Kidney capillary endothelial cell (primary cell): ENCODE measurements at places on chromosomes 5 and 9.
A peak's percentile ranks its signal among the peaks of the same experiment; 100 is the strongest.

DNA sequence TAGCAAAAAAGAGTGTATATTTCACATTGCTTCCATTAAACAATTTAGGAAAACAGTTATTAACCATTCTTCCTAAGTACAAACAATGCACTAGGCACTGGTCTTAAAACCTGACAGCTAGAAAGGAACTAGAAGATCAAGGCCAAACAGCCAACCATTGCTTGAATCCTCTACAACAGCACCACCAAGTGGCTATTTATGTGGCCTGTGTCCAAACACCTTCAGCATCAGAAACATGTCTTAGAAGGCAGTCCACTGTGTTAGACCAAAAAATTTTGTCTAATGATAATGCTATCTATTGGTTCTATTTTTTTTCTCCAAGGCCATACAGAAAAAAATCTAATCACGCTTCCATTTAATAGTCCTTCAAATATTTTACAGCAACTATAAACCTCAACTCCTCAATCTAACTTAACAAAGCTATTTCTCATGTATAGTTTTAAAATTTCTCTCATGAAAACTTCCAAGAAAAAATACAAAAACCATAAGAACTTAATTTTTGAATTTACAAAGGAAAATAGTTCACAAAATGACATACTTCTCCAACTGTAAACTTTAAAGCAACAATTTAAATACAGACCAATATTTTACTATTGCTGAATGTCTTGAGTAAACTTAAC, 36.1 kb downstream of the CAAP1 start:
- peak; percentile 58 for DNase-seq

DNA sequence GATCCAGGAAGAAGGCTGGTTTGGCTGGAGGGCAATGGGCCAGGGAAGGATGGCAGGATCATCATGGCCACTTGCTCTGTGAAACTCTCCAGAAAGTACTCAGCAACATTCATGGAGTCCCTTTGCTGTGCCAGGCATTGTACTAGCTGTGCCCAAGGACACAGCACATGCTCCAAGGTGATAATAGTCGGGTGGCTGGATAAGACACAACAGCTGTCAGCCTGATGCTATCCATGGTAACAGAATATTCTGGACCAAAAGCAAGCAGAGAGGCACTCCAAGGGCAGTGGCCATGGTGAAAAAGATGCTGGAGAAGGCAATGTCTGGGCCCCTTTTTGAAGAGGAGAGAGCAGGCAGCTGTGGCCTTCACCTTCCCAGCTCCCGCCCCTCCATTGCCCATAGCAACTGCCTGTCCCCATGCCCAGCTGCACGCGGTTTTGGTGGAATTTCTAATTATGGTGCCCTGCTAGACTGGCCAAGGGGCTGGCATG, 113.8 kb upstream of the CPEB4 start:
- DNase-seq, result no peak

GRCh38 chr5:126967808-126968466, 62.4 kb downstream of the MARCHF3 start:
- no peak for DNase-seq

DNA sequence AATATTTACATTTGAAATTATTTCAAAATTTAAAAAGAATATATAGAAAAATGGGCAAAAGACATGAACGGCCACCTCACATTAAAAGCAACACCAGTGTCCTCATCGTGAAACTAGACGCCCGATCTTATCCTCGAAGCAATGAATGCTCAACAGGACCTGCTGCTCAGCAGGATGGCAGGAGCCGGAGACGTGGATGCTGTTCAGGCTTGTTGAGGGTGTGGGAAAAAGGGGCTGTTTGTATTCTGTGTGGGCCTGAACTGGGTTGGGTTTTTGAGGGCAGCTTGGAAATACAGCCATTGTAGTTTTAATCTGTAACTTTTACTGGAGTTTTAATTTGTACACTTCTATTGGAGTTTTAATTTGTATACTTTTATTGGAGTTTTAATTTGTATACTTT, 20.3 kb downstream of the EXOC3 start:
- DNase-seq, result no peak

DNA sequence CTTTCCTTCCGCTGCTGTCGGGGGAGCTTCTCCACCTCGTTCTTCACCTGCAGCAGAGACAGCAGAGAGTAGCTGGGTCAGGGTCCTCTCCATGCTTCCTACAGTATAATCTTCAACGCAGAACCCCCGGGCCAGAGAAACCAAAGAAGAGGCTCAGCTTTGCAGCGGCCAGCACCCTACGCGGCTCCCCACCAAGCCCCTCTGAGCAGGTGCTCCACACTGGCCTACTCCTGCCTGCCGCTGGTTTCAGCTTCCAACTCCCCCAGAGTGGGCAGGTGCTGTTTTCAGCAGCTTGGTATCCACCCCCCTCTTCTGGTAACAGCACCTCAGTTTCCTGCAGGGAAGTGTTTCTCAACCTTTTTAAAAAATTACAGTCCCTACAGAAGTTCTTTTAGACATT, 58.3 kb upstream of the FBXW11 start:
- no peak for DNase-seq

DNA sequence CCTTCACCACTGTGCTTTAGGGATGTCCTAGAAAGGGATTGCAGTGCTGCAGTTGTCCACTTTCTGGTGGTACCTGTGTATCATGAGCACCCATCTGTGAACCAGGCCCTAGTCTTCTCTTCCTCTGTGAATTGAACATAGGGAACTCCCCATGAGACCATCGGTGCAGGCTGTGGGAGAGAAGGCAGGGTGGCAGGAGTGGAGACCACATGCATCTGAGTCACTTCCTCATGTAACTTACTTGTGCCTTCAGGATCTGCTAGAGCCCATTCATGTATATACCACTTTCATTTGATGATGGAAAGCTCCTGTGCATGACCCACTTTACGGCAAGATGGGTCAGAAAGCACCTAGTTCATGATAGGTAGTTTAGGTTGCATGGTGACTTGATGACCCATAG, 478.1 kb upstream of the CDH9 start:
- no peak for DNase-seq

DNA sequence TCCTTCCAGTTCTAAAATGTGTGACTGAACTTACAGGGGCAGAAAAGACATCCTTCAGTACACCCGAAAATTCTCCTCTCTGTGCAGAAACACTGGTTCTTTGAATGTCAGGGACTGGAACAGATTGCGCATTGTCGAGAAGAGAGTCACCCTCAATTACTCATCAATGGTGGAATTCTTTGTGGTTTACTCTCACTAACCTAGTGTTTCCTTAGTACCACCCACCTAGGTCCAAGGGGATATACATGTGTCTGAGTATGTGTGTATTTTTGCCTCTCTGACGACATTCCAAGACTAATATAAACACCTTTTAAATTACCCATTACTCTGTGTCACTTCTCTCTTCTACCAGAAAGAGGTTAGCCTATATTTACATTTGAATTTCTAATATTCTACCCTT, 660.8 kb downstream of the TLE1 start:
- DNase-seq, result peak; percentile 71

- no peak for DNase-seq
These were observed 564.8 kb upstream of the CLINT1 start for GRCh38 chr5:158423623-158424200.

DNA sequence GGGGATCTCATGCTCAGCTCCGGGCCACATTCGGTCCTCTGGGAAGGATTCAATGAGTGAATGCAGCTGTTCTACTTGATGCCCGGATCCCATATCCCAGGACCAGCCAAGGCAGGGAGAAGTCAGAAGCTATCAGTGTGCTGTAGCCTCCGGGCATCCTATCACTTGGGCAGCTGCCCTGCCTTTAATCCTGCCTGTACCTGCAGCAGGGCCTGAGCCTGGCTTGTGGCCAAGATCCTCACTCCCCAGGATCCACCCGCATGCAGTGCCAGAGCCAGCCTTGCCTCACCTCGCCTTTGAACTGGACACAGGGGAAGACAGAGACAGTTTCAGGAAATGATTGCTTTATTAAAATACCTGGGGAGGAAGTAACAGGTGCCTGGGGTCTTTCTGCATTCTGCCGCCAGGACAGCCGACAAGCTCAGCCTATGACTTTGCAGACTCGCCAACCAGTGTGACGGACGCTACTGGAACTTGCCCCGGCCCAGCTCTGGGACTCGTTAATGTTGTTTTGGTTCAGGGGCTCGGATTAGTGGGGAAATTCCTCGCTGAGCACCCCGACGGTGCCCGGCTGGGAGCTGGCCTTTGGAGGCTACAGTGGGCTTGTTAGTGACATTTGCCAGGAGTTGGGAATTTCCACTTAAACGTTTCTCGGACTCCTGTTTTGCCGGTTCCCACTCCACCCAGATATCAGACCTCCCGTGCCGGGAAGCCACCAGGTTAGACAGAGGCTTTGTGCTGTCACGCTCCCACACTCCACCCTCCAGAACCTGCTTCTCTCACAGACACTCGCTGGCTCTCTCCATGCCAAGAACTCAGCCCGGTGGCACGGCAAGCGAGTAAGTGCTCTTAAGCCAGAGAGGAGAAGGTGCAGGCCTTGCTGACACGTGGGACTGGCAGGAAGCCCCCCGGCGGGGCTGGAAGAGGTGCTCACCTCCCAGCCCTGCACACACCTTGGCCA, 721 bp downstream of the PTGES start:
- DNase-seq, result no peak

DNA sequence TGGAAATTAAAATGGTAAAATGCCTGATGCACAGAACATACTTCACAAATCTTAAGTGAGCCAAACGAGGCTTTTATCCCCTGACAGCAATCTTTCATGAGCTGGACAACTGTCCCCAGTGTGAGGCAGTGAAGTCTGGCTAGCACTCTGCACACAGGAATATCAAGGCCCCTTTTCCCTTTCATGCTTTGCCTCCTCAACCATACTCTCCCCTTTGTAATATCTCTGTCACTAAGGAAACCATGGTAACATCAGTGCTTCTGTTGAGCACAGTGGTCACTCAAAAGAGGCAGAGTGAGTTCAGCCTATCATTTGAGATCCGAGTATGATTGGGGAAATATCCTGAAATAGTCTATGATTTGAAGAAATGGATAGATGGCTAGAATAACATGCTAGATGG, 318.3 kb downstream of the ENC1 start:
- no peak for DNase-seq

GRCh38 chr5:37825334-37825915, 14.4 kb downstream of the GDNF start:
- DNase-seq, result no peak

- peak; percentile 26 for DNase-seq
These were observed 129.2 kb downstream of the GOLPH3 start for GRCh38 chr5:32044939-32045338.

- DNase-seq, result peak; percentile 41
These were observed 69.4 kb downstream of the MSX2 start for GRCh38 chr5:174793684-174794328.

GRCh38 chr9:20048437-20048836, 259.6 kb upstream of the SLC24A2 start:
- DNase-seq, result no peak

DNA sequence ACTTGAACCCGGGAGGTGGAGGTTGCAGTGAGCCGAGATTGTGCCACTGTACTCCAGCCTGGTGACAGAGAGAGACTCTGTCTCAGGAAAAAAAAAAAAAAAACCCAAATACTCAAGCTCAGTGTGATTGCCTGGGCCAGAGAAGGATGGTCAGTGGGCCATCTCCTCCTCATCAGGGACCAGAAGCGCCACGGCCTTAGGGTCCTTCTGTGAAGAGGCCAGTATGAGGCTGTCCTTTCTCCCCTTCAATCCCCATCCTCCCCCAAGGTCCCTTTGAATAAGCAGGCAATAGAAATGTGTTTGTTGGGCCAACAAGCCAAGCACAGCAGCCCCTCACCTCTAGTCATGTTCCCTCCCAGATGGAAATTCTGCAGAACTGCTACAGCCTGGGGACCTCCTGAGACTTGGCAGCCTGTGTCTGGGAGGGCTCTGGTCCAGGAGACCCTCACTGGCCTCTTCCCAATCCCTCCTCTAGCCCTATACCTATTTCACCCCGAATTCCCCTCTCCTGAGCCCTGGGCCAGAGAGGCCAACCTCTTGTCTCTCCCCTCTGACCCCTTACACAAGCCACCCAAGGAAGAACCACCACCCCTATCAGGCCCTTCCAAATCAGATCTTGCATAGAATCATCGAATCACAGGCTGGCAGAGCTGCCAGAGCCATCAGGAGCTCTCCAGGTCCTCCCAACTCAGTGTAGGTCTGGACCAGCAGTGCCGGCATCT, 1.0 kb downstream of the CSF1R start:
- DNase-seq, result no peak

- DNase-seq, result no peak
These were observed 562.6 kb downstream of the ANXA1 start for GRCh38 chr9:73714294-73714693.

DNA sequence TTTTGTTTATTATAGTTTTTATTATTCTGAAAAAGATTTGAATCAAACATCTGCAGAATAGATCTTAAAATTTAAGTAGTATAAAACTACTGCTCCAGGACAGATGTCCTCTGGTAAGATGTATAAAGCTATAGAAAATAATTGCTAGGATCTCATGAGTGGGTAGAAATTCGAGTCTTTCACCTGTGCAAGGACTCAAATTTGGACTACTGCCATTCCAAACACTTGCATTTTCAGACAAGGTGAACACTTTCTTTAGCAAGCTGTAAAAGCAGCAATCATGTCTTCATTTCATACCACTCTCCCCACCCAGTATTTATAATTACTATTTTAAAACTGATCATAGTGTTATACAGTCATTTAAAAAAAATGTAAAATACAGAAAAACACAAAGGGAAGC, 20.7 kb downstream of the SKP2 start:
- no peak for DNase-seq

GRCh38 chr5:53089481-53089991, 20.0 kb downstream of the MOCS2 start:
- DNase-seq, result no peak

DNA sequence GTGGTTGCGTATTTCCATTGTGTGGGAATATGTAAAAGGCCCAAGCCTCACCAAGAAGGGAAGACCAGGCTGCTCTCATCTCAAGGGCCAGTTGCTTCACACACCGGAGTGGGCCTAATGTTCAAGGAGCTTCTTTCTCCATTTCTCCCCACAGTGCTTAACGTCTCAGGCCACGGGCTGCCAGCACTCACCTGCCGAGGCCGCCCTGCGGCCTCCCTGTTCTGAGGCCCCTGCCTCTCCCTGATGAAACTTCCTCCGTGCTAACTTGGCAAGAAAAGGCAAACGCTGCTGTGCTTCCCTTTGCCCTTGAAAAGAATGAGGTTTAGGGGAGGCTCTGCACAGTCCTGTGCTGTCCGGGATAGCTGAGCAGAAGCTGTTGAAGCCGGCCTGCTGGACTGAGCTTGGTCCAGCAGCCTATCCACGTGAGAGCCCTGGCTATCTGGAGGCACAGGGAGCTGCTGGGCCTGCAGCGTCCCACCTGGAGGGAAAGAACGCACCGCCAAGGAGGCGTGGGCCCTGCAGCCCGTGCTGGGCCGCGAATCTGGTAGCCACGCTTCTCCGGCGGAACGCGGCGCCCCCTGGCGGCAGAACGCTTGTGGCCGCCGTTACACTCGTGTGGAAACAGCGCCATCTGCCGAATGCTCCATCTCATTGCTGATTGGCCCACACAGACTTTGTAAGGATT, 73.5 kb upstream of the PRSS3 start:
- peak; percentile 76 for DNase-seq

DNA sequence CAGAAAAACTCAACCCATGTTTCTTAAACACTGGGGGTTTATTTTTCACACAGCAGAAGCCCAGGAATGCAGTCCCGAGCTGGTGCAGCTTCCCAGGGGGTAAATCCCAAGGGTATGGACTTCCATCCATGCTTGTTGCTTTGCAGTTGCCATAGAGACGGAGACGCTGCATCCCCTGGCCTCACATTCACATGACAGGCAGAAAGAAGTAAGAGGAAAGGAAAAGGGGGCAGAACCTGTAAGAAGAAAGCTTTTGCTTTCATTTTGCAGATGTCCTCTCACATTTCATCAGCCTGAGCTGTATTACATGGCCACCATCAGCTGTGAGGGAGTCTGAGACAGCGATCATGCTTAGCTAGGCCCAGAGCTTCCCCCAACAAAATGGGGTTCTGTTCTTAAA, 321.0 kb downstream of the AGTPBP1 start:
- no peak for DNase-seq
